ENCODE measurements at places on chromosomes 1 and 21.

GRCh38 chr1:67732750-67733151 is 47.8 kb downstream of the GADD45A start:
- DNase-seq: no peak

DNA sequence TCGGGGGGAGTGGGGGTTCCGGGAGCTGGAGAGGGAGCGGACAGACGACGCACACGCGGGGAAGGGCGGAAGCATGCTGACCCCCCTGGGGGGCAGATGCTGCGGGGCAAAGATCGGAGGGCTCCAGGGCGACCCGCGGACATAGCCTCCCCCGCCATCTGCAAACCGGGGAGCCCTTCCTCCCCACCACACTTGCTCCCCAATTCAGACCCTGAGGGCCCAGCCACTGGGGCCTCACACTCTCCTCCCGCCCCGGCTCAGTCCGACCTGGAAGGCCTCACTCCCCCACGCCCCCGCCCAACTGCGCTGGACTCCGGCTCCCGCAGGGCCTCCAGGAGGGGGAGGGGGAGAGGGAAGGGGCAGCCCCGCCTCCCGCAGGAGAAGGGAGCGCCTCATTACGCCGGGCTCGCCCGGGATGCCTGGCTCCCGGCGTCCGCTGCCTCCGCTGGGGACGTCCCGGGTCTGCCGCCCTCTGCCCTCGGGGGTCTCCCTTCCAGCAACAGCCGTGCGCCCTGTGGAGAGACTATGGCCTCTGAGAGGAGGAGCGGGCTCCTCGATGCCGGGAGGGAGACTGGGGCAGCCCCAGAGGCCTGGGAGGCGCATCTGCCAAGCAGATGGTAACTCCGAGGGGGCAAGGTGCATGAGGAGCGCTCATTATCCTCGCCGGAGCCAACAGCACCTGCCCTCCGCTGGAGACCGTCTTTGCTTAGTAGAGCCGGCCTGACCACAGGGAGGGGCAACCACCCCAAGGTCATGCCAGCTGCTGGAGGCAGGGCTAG is 636 bp upstream of the CAMK2N1 start:
- no peak for DNase-seq

- no peak for DNase-seq
These were observed 3.8 kb upstream of the SAMD13 start for GRCh38 chr1:84297546-84298244.

GRCh38 chr1:202234331-202235002 is 40.9 kb downstream of the LGR6 start:
- DNase-seq: no peak

All from glomerular endothelial cell (primary cell).